H1 (cell line): ENCODE measurements at places on chromosomes 5 and 9. TPM values are rescaled to one million over a fixed set of nuclear protein-coding genes. Genes with fewer than 3 reads are reported as not detected.
A peak's percentile ranks its signal among the peaks of the same experiment; 100 is the strongest.

The RAD23B gene
- total RNA-seq: 162 and 165 TPM in 2 replicates

The WHRN gene
- 7.4 and 7.7 TPM in 2 replicates for total RNA-seq

The FOXD4L6 gene
- total RNA-seq: 0.13 TPM in 1 of 2 replicates, not detected in the other

The ZNF366 gene
- total RNA-seq: not detected in 2 replicates

DNA sequence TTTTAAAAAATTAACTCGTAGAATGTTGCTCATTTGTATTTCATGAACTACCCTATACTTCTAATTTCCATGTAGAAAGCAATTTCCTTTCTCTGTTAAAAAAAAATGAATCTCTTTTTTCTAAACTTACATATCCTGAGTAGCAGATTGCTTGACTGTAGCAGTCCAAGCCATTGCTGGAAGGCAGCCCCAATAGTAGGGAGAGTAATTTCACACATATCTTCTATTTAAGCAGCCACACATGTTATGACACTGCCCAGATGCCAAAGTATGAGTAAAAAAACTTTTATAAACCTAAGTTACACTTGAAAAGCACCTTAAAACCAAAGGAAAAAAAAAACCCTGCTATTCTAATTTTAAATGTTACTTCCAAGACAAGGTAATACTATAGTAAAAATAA is 69.6 kb downstream of the FBXL17 start:
- no peak for DNase-seq
- H3K4me1 ChIP-seq: no peaks in the 10 kb centered on the region
- no peaks in the 10 kb centered on the region for H3K36me3 ChIP-seq
- no peaks in the 10 kb centered on the region for H3K27me3 ChIP-seq

- no peaks in the 10 kb centered on the region for H3K36me3 ChIP-seq
- no peaks in the 10 kb centered on the region for H3K27me3 ChIP-seq
- no peak for DNase-seq
- no peak overlapping the region for H3K27ac ChIP-seq
Observed at GRCh38 chr5:105817914-105818313, 1852.8 kb downstream of the EFNA5 start.

DNA sequence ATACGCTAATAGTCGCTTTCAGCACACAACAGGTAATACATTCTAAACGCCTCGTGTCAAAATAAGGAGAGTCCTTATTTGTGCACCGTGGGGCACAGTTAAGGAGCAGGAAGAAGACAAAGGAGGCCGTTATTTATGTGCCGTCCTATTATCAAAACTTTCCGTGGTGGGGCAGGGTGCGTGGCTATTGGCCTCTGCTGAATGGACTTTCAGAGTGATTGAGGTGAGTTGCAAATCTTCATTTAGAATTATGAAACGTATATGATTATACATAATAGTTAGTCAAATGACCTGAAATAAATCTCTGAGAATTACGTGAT is 833 bp downstream of the C5orf24 start:
- H3K4me3 ChIP-seq: peak overlapping the region; percentile 62
- H3K36me3 ChIP-seq: no peaks in the 10 kb centered on the region
- no peak for DNase-seq
- H3K27me3 ChIP-seq: no peaks in the 10 kb centered on the region
- no peaks in the 10 kb centered on the region for H3K4me1 ChIP-seq
- H3K27ac ChIP-seq: peak overlapping the region; percentile 66; the same call in 1 of the 2 replicates

The CER1 gene
- total RNA-seq: 2.2 and 3.4 TPM in 2 replicates

The SLC24A2 gene
- total RNA-seq: 6.4 and 6.5 TPM in 2 replicates

DNA sequence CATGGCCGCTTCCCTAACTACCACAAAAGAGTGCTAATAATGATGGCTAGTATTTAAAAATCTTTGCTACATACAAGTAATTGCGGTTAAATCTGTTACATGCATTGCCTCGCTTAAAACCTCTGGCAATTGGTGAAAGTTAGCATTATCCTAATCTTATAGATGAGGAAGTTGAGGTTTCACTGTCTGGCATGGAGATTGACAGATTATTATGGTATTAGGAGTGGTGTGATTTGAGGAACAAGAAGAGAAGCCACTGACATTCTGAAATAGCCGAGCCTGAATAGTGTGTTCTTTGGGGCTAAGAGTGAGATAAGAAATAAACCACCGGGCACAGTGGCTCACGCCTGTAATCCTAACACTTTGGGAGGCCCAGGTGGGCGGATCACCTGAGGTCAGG is 45.3 kb upstream of the DPYSL3 start:
- peaks cover 12% of the 10 kb centered on the region for H3K4me1 ChIP-seq
- DNase-seq: no peak
- H3K36me3 ChIP-seq: no peaks in the 10 kb centered on the region

DNA sequence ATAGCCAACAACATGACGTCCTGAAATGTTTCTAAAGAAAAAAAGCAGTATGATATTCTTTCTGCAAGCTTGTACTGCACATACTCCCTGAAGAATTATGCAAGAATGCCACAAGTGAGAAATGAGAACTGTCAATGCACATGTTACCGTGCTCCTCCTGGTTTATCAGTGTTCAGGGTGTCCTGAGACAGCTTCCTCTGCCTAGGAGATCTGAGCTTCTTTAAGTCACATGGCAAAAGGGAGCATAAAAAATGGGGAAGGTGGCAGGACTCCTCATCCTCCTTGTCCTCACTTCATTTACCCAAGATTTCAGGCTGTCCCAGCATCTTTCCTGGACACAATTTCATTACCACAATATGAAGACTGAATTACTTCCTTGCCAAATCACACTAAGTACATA is 238.2 kb downstream of the GLIS3 start:
- H3K27ac ChIP-seq: no peak overlapping the region
- DNase-seq: no peak
- no peaks in the 10 kb centered on the region for H3K27me3 ChIP-seq
- no peaks in the 10 kb centered on the region; the same call in 1 of the 2 replicates for H3K4me1 ChIP-seq
